Effector memory CD4-positive, alpha-beta T cell (primary cell): ENCODE measurements at places on chromosomes 5 and 9.

DNA sequence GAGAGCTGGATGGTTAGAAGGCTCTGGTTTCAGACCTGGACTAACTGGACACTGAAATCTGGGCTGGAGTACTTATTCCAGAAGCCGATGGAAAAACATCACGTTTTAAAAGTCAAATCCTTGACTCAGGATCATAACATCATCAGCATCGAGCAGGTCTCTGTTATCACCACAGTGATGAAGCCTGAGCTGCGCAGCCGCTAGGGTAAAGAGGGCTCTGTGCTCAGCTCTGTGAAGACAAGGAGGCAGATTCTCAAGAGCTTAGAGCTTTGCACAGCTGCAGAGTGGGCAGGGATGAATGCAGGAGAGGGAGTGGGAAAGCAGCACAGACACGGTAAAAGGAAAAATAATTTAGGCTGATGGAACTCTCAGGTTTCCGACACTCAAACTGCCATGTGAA, 208.8 kb upstream of the TAS2R1 start:
- no peak for DNase-seq

- DNase-seq, result peak; percentile 39
These were observed 19.7 kb downstream of the CAMSAP1 start for GRCh38 chr9:135887585-135888050.

- DNase-seq, result no peak
These were observed 26.0 kb downstream of the IRX4 start for GRCh38 chr5:1856596-1857255.

DNA sequence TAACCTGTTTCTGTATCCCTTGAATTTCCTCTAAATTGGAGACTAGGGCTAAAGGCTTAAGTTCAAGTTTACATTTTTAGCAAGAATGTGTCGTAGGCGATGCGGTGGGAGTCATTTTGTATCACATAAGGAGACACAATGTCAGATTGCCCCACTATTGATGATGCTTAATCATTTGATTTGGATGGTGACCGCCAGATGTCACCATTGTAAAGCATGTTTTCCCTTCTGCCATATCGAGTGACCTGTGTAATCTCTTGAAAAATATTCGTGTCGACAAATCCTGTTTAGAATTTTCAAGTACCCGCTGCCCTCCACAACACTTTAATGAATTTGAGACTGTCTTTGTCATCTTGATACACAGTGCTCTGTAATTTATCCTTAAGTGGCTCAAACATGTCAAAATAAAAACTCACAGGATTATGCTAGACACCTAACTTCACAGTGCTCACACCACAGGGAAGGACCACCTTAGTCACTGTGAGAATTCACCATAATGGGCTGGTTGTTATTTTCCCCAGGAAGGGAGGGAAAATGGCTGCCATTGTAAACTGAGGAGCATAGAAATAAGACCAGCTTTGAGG, 34.5 kb upstream of the SLC46A2 start:
- no peak for DNase-seq

GRCh38 chr5:105952875-105953274, 1717.9 kb downstream of the EFNA5 start:
- no peak for DNase-seq

DNA sequence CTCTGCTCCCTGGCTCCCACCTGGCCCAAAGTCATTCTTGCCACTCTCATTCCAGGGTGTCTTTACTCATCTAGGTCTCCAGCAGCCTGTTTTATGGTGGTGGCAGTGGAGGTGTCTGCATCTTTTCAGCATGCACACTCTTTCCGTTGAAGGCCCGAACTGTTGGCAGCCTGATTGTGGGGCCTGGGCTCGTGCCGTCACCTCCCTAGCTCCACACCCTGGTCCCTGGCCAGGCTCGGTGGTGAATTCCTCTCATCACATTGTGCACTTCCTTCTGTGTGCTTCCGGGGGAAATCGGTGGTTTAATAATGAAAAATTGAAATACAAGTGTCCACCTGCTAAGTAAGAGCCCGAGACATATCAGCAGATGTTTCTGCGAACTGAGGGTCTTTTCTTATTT, 214.3 kb downstream of the TRIO start:
- DNase-seq, result no peak

DNA sequence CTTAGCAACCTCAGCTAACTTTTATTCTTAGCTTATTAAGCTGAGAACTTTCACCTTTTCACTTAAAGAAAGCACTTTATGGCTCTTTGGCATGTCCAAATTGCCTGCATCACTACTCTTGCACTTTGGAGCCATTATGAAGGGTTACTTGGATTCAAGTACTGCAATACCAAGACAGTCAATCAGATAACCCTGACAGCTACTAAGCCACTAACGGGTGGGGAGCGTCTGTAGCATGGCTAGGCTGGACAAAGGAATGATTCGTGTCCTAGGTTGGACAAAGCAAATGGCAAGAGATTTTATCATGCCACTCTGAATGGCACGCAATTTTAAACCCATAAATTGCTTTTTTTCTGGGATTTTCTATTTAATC, 39.6 kb downstream of the TRPM6 start:
- DNase-seq, result no peak

GRCh38 chr5:119529811-119530210, 77.5 kb downstream of the HSD17B4 start:
- DNase-seq, result no peak
